AG20443 (cell line): ENCODE measurements at places on chromosomes 16 and 17.
A peak's percentile ranks its signal among the peaks of the same experiment; 100 is the strongest.

DNA sequence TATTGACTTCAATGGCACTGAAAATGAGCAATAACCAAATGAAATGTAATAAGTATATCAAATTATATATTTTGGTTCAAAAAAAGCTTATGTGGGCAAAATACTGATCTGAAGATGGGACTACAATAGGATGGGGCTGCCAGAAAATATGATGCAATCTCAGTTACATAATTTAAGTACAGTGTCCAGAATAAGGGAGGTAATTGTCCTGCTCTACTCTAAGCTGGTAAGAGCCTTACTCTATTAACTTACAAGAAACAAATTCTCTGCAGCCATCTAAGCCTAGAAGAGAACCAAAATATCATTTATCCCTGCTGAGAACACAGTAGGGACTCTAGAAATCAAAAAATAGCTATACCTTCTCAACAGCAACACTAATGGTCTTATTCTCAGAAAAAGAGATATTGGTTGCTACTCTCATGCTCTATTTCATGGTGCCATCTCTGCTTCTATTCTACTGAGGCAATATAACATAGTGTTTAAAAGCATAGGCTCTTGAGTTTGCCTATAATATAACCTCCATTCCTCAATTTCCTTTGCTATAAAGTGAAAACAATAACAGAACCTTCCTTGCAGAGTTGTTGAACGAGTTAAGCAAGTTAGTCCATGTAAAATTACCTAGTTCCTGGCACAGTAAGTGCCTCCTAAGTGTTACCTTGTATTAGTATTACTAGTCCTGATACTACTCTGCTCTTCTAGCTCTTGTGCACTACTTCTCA lies 19.9 kb downstream of the NQO1 start:
- DNase-seq = peak; percentile 35

DNA sequence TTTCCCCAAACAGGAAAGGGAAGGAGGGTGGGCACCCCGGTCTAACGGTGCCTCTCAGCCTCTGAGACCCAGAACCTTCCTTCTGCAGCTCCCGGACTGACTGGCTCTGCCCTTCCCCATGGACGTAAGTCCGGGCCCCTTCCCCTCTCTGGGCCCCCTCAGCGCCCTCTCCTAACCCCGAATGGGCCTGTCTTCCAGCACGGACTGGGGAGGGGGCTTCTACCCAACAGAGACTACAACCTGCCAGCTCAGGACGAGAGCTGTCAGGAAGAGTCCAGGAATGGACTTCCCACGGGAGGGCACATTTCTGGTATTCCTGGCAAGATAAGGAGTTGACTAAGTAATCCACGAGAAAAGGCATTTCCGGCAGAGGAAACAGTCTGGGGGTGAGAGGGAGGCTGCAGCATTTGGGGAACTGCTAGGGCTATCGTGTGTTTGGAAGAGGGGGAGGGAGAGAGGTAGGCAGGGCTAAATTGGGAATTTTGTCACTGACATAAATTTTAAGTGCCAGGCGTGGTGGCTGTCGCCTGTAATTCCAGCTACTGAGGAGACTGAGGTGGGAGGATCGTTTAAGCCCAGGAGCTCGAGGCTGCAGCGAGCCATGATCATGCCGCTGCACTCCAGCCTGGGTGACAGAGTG lies 12.1 kb upstream of the ALDOA start:
- DNase-seq = peak; percentile 69

- DNase-seq = no peak
Observed at GRCh38 chr17:36068524-36068923, 4.5 kb downstream of the CCL18 start.

DNA sequence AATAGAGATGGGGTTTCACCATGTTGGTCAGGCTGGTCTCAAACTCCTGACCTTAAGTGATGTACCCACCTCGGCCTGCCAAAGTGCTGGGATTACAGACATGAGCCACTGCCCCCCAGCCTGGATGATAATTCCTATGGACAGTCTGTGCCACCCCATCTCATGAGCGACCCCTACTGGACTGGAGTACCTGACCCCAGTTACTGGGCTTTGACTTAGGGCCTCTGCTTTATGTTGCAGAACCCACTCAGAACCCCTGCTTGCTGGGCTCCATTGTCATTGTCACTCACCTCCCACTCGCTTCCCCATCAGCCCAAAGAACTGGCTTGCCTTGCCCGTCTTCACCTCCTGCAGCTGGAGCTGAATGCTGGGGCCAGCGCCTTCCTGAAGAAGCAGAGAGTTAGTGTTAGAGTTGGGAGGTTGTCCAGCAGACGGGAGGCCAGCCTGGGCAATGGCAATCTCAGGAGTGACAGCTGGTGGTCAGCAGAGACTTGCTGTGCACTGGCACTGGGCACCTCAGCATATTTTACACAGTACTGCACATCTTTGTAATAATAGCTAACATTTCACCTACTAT lies 4.0 kb downstream of the TAC4 start:
- no peak for DNase-seq

- DNase-seq = no peak
Observed at GRCh38 chr17:42886283-42887176, 14.1 kb upstream of the G6PC1 start.

- DNase-seq = no peak
Observed at GRCh38 chr17:63842173-63842539, 329 bp downstream of the SMARCD2 start.

DNA sequence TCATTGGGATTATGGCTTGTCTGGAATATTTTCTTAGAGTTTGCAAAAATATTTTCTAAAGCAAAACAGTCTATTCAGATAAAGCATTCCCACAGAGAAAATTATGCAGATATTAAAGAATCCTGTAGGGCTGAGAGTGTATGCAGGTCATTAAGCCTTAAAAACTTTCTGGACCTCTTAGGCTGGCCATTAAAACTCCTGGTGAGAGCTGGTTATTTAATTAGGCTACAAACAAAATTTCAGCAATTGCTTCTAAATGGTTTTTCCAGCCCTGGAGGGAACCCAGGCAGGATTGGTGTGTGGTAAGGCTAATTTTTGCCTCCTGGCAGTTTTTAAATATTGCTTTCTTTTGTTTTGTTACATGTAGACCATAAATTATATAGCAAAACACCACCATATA lies 27.3 kb upstream of the SMG1 start:
- DNase-seq = no peak

- DNase-seq = no peak
Observed at GRCh38 chr16:27718201-27719105, 168.5 kb downstream of the KATNIP start.

GRCh38 chr17:43900183-43900857 lies 7.0 kb downstream of the MPP2 start:
- DNase-seq = peak; percentile 98

DNA sequence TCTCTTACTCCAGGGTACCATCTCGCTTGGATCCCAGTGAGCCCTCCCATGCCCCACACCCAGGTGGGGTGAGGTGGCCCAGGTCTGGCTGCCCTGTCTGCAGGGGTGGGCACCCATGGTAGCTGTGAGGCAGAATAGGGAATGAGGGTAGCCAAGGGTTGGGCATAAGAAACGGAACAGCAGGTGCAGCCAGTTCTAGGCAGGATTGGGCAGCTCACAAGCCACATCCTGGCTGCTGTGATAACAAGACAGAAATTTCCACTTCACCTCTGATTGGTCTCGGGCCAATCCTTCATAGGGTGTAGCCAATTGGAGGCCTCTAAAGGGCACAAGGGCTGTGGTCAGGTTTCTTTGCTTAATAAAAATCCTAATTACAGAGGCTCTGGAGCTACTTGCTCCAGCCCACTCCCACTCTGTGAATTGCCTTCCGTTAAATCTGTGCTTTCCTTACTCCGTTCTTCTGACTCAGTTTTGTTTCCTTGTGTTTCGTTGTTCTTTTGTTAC lies 1.5 kb upstream of the ARHGDIG start:
- no peak for DNase-seq

DNA sequence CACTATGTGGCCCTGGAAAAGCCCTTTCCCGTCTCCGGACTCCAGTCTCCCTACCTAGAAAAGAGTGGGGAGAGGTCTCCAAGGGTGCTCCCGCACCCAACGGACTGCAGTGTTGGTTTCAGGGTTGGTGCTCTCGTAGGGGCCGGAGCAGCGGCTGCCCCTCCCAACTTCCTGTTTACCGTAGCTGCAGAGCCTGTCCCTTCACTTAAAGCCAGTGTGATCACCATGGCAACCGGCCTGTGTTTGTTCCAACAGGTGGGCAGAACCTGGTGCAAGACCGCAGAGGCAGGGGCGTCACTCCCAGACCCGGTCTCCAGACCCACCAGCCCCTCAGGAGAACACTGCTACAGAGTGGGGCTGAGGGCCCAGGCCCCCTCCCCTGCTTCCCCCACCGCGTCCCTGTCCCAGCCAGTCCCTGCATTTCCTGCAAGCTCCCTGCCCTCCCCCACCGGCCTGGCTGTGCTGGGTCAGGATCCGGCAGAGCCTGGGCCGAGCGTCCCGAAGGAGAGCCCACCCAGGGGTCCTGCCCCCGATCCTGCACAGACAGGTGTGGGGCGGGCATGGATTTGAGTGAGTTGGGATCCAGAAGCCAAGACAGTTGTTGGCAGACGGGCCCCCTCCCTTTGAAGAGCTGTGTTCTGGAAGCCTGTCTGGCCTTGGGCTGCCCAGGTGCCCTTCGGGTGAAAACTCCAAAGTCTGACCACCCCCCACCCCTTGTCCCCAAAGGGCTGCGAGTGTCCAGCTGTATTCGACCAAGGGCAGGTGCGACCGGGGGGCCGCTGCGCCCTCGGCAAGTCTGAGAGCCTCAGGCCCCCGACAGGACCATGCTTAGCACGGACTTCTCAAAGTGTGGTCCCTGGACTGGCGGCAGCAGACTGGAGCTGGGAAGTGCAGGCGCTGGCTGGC lies 1.5 kb upstream of the BAIAP3 start:
- DNase-seq = peak; percentile 58

GRCh38 chr16:66850115-66850815 lies 6.1 kb downstream of the CA7 start:
- no peak for DNase-seq

DNA sequence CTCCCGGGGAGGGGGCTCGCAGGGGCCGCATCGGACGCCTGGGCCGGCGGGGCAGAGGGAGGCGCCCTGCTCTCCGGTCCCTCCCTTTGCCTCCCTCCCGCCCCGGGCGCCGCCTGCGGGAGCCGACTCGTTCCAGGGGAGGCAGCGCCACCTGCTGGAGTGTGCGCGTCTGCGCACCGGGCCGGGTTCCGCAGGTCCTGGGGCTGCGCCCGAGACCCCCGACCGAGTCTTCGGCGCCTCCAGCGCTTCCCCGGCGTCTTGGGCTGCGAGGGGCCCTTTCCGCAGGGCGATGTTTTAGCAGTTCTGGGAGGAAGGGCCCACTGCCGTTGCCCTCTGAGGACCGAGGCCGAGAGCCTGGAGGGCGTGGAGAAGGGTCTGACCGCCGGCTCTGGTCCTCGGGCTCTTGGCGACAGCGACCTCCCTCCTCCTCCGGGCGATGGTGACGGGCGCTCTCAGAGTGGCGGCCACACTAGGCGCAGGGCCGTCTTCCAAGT lies 106.3 kb downstream of the SEC14L1 start:
- DNase-seq = peak; percentile 93

DNA sequence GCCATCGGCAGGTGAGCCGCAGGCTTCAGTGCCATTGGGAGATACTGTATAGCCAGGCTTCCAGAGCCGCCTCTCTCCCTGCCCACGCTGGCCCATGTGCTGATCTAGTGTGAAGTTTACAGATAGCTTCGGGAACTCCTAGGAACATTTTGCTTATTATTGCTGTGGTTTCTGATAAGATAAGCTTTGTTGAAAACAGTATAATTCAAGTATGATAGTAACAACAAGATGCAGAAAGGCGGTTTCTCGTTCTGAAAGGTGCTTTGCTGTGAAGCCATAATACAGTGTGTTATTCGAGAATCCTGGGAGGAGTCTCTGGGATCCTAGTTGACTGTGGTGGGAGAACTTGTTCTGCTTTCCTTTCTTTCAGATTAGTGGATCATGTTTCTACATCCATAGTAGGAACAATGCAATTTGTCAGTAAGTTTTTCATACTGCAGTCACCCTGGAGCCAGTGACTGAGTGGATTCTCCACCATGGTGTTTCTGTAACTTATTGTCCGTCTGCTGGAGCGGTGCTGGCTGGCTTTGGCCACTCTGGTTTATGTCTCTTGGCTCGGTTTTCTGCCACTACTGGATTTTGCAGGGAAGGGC lies 31.5 kb downstream of the RAB11FIP3 start:
- peak; percentile 54 for DNase-seq

DNA sequence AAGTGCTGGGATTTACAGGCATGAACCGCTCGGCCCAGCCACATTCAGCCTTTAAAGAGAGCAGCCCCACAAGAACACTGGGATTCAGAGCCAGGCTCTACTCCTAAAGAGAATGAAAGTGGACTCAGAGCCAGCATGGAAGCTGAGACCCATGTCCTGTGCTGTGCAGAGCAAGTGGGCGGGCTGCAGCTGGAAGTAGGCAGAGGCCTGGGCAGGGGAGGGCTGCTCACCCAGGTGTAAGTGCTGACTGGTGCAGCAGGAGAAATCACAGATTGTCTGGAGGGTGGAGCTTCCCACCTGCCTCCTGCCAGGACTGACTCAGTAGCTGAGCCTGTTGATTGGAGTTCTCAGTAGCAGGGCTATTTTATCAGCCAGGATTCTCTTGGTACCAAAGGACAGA lies 178.7 kb downstream of the KATNIP start:
- DNase-seq = no peak

DNA sequence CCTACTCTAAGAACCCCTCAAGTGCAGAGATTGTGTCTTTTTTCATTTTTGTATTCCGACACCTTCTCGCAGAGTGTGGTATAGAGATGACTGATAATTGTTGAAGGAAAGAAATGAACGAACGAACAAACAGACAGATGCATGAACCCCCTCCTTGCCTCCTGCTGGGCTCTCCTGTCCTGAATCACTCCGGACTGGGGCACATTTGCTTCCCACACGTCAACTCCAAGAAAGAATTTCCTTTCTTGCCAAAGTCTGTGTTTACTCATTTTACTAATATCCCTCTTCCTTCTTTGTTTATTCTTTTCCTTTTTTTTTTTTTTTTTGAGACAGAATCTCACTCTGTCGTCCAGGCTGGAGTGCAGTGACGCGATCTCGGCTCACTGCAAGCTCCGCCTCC lies 37.5 kb upstream of the BHLHA9 start:
- peak; percentile 79 for DNase-seq

DNA sequence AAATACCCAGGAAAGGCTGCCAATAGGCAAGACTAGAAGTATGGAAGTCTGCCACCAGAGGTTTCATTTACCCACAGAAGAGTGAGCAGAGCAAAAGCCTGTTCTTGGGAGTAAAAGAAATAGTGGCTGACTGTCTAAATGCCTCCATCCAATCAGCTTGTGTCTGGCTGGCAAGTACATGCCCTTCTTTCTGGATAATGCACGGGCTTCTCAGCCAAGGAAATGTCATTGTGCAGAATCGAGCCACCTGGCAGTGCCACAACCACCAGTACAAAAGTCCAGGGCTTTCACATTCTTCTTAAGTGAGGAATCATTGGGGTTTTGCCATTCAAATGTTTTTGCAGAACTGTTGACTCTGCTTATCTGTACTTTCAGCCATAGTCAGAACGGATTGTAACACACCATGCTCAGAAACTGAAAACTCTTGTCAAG lies 10.1 kb upstream of the ERCC4 start:
- peak; percentile 57 for DNase-seq
